ENCODE measurements at places on chromosomes 5 and 9.

DNA sequence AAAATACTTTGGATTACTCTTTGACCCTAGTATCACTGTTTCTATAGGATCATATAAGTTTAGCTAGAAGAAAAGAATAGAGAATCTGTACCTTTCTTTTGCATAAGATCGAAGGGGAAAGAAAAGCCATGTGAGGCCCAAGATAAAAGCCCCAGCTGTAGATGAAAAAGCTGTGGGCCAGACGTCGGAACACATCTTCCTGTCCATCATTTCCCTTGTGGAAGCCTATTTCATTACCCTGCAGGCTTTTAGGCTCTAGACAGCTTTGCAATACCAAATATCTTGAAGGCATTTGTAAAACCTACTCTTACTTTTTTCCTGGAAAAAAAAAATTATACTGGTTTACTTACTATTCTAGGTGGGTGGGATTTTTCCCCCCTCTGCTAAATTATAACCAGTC lies 10.0 kb downstream of the PALM2AKAP2 start:
- no peak for DNase-seq

DNA sequence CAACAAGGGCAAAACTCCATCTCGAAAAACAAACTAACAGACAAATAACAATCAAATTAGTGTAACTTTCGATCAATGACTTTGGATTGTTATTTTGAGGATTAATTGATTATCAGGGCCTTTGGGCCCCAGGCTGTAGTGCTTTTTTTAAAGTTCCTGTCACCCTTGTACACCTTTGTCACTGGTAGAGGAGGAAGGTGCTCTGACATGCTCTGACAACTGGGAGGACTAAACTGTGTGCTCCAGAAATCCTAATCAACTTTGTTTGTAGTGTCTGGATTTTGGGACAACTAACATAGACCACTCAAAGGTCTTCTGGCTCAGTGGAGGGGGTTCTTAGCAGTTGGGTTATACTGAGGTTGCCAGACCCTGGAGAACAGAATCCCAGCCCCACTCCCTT lies 1.8 kb downstream of the TXN start:
- no peak for DNase-seq

DNA sequence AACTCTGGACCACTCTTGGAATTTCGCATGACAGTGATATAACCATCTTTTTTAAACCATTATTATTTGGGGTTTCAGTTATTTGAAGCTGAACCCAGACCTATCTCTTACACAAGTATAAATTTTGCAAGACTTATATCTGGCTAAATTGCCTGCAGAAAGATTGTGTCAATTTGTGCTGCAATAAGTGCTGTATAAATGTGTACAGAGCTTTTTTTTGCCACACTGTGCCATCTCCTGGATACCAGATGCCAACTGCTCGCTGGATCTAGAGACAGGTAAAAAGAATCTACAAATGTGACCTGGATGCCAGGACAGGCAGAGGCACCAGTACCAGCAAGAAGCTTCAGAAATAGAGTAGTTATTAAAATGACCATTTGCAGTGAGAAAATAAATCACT lies 25.9 kb upstream of the TTC39B start:
- DNase-seq = no peak

DNA sequence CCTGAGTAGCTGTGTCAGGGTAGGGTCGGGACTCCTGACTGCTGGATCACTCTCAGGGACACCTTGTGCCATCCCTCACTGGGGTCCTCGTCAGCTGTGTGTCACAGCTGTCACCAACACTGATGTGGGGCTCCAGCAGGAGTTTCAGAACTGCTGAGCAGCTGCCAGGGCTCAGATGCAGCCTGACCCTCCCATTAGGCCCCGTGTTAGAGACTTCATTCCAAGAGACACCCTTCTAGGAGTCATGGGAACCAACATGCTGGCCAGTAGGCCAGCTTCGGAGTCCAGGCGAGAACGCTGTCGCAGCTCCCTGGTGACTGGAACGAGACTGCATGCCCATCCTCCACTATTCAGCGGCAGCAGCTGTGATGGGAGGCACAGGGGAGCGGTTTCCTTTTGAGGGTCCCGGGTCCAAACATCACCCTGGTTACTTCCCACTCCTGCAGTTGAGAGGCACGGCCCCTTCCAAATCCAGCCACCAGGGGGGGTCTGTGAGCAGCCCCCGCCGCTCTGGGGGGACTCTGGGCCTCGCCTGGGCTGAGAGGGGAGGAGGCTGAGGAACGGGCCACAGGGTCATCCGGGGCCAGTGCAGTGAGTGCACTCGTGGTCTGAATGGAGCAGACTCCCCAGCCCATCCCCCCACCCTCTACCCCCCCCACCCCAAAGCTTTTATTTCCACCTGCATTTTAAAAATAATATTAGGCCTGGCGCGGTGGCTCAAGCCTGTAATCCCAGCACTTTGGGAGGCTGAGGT lies 12.6 kb upstream of the TCF7 start:
- DNase-seq = no peak

GRCh38 chr9:4666042-4666699 lies at the start of gene SPATA6L:
TSS of gene SPATA6L (minus strand) at chr9:4666480. CDS start at chr9:4666250, 230 bp downstream.
- no peak for DNase-seq

DNA sequence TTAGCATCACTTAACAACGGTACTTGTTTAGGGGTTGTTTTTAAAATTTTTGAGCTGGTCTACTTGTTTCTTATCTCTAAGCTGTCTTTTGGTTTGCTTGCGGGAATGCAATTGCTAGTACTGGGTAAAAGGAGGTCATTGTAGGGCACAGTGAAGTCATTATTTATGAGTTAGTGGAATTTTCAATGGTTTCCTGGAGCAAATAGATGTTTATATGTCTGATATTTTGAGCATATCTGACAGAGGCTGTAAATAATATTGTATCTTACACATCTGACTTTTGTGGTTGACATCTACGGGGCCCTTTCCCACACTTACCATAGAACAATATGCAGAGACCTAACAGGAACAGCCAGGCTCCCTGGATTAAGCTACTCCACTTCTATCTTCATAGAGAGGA lies 90.4 kb upstream of the IL6ST start:
- no peak for DNase-seq

GRCh38 chr5:154778534-154778933 lies 23.4 kb downstream of the LARP1 start:
- DNase-seq = no peak

- DNase-seq = no peak
These were observed 88.2 kb downstream of the PRRT1B start for GRCh38 chr9:131633491-131634031.

GRCh38 chr5:151174612-151175101 lies 17.1 kb upstream of the ANXA6 start:
- DNase-seq = no peak

- no peak for DNase-seq
These were observed 16.1 kb upstream of the CRB2 start for GRCh38 chr9:123339666-123340510.

GRCh38 chr9:116275418-116276195 lies 122.0 kb downstream of the PAPPA start:
- DNase-seq = no peak

- no peak for DNase-seq
These were observed 84.5 kb upstream of the CER1 start for GRCh38 chr9:14806941-14807520.

GRCh38 chr5:59725392-59725767 lies 168.1 kb downstream of the PDE4D start:
- no peak for DNase-seq

GRCh38 chr9:32928145-32928763 lies 73.2 kb downstream of the APTX start:
- DNase-seq = no peak

GRCh38 chr9:126293522-126293889 lies 33.1 kb upstream of the MVB12B start:
- DNase-seq = no peak

- no peak for DNase-seq
These were observed 4.3 kb upstream of the GM2A start for GRCh38 chr5:151248651-151249050.

DNA sequence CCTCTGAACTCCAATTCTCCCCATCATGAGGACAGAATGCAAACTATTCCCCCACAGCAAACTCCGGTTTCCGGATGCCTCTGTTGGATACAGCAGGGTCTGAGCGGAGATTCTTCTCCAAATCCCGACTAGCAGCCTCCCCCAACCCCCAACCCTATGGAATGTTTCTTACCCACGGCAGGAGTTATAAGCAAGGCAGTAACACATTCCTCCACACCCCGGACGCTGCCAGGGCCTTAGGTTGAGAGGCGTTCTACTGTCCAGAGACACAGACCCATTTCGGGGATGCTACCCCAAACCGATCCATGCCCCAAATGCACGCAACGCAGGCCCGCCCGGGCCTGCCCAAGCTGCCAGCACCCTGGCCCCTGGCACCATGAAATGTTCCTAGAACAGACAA lies 85.6 kb upstream of the LMX1B start:
- no peak for DNase-seq

GRCh38 chr5:17238521-17239041 lies 21.1 kb downstream of the BASP1 start:
- DNase-seq = no peak

DNA sequence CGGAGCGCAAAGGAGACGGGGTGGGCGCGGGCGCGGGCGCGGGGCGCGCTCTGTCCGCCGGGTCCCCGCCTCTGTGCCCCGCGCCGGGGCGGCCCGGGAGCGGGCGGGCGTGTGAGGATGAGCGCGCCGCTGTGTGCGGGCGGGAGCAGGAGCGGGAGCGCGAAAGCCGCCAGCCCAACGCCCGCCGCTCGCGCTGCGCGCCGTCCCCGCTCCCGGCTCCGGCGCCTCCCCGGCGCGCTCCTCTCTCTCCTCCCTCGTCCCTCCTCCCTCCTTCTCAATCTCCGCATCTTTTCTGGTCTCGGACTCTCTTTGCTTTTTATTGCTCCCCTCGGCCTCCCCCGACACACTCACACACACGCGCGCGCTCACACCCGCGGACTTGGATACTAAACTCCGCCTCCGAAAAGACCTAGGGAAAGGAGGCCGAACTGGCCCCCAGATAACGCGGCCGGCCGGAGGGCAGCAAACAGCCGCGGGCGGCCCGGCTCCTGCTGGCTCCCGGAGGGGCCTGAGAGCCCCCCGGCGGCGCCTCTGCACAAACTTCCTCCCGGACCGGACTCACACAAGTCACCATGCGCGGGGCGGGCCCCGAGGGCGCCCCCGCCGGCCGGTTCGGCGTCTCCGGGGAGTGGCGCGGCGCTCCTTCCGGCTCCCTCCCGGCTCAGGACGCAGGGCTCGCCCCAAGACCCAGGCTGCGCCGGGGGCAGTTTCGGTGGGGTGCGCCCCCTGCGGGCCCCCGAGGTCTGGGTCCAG lies at the start of gene FIBCD1:
Gene FIBCD1, minus strand, starts transcription at position 596 of the 753 bp plus-strand sequence. CDS start 640 bp downstream, outside the sequence.
- DNase-seq = no peak

DNA sequence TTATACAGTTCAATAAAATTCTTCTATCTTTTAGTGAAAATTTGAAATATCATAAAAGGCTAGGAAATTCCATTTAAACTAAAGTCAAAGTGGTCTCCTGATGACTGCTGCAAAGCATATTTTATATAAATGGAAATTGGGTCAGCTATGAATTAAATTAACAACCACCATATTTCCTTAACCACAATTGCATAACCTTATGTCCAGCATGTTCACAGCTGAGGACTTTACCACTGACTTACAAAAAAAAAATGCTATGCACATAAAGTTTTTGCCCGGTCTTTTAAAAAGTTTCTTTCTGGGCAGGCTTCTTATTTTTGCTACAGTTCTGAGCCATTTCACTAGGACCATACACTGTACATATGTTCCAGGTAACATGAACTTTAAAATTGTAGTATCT lies 208.6 kb upstream of the RGMB start:
- DNase-seq = no peak

DNA sequence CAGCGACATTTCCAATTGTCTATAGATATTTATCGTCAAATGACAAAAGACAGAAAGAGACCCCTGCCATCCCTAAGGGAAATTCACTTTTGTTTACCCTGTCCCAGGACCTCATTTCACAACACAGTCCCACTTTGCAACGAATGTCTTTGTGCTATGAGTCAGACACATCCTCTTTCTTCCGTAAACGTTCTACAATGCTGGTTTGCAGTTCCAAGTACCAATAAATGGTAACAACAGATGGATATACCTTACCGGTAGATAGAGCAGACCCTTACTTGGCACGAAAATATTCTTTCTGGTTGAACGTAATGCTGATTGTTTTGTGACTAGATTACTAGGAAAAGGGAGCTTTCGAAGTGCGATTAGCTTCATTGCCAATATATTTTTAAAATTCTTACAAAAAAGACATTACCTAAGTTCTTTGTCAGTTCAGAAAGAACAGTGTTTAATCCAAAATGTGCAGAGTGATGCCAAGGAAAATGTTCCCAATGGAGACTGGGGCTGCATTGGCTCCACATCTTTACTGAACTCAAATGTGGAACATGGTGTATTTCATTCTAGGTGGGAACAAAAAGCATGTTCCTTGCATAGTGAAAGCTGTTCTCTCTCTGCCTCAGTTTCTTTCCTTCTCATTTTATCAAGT lies 202.5 kb upstream of the SLC27A6 start:
- DNase-seq = no peak

DNA sequence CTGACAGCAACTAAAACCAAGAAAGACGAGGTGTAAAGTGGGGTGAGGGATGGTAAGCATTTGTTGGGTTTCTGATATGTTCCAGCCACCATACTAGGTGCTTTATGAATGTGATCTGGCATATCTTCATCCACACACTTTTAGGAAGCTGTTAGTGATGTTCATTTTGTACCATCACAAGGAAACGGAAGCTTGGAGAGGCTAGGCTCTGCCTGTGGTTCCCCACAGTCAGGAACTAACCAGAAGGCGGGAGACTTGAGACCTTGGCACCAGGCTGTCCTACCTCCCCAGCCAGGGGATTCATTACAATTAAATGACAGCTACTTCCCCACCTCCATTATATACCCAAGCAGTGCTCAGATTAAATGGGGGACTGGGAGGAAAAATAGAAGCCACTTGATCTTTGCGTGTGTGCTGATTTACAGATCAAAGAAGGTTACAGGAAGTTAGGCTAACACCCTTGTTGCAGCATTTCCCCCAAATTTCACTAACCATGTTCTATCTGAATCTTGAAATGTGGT lies 43.0 kb downstream of the SFXN1 start:
- no peak for DNase-seq
